GM03348 (cell line): ENCODE measurements at places on chromosomes 2 and 18.
A peak's percentile ranks its signal among the peaks of the same experiment; 100 is the strongest.

GRCh38 chr2:47658646-47659320 lies 124.2 kb upstream of the MSH6 start:
- DNase-seq: no peak

DNA sequence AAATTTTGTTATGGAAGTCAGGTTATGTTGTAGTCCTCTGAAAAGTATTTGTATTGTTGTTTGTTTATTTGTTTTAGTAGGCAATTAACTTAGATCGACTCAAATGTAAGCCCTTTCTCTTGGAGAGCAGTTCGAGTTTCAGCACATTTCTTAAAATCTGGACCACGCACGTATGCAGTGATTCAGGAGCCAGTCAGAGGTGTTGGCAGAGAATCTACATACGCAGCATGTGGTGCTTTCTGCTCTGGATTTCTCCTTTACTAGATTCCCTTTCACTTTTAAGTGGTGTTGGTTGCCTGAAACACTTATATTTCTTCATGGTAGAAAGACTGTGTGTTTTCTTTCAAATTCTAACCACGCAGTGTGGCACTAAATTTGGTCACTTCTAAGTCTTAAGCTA lies 773.9 kb upstream of the LRATD1 start:
- DNase-seq: no peak

DNA sequence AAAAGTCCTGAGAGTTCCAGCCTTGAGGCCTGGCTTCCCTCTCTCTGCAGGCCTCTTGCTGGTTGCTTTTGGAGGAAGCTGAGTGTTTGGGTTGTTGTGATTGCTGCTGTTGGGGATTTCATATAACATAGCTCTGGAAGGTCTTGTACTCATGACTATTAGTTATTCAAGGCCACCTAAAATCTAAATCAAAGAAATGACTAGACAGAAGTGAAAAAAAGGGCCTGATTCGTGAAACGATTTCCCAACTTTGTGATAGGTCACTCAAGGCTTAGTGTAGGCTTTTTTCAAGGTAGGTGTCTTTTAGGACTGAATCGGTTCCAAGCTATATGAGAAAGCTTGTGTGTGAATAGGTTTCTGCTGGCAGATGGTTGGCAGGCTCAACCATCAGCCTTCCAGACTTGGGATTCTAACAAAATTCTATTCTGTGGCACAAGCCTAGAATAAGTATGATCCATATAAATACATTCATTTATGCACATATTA lies 164.4 kb downstream of the FMNL2 start:
- no peak for DNase-seq

DNA sequence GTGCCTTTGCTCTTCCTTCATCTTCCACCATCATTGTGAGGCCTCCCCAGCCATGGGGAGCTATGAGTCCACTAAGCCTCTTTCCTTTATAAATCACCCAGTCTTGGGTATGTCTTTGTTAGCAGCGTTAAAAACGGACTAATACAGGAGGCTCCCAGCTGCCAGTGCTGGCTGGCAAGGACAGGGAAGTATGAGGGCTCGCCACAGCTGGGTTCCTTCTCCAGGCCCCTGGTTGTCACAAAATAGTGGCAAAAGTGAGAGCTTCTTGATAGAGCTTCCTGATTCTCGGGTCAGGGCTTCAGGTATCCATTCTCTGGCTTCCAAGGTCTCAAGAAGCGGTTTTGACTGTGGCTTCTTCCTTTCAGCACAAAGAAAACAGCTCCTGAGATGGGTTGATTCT lies 85.0 kb downstream of the ZNF516 start:
- DNase-seq: no peak

DNA sequence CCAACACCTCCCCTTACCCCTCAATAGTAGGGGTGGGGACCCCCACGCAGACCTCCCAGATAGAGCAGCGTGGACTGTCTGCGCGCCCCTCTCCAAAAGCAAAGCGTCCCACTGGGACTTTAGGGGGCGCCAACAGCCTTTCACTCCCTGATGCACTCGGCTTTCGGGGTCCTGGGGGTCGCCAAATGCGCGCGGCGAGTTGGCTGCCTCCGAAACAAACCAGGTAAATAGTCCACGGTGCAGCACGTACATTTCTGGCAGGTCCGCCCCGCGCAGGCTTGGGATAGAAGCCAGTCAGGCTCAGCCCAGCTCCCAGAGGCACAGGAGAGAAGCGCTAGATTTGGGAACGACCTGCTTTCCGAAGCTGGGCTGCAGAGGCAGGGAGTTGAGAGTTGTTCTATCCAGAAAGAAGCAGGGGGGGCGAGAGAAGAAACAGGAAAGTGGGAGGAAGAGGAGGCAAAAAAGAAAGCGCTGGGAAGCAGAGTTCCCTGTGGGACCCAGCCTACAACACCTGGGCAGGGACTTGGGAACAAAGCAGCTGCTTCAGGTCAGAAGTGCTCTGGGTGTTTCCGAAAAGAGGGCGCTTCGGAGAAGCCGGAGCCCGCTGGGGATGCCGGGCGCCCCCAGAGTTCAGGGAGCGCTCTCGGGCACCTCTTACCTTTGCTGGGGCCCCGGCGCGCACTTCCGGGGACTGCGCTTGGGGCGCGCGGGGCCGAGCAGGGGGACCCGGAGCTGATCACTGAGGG lies 544 bp downstream of the EVA1A start:
- peak; percentile 40 for DNase-seq

- no peak for DNase-seq
Observed at GRCh38 chr2:179694963-179695362, 166.4 kb downstream of the ZNF385B start.

GRCh38 chr2:111071600-111072171 lies 49.0 kb upstream of the BCL2L11 start:
- DNase-seq: peak; percentile 38

- no peak for DNase-seq
Observed at GRCh38 chr2:218015586-218016521, 13.1 kb upstream of the TNS1 start.

DNA sequence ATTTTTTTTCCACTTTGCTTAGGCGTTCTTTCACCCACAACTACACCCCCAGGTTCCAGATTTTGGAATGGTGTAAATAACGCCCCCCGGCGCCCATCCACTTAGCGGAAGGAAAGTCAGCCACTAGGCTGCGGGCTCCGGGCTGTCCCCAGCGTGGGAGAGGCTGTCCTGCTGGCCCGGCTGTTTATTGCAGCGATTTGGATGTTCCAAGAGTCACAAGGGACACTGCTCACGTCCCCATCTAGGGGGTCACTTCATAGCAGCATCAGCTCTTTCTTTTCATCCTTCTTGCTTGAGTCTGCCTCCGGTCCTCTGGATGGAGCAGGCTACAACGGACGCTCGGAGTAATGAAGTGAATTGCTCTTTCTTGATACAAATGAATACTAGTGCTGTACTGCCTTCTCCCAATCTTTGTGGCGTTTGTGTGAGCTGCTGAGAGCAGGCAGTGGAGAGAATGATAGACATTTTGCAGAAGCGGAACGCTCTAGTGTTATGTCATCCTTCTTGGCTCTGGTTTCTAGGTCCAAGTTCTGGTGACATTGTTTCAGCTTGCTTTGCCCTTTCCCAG lies 50.7 kb upstream of the PAIP2B start:
- peak; percentile 16 for DNase-seq

DNA sequence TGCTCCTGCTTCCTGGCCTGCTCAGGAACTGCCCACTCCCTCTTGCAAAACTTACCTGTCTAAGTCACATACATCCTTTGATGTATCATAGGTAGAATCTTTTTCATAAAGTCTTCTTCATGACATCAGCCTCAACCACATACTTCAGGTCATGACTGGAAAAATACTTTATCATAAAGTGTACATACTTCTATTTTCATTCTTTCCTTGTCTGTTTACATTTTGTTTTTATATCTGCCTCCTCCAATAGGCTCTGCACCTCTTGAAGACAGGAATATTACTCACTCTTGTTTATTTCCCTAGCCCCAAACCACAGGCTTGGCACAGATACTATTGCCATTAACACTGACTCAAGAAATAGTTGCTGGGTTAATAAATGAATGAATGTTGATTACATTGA lies 43.6 kb upstream of the ZNF804A start:
- DNase-seq: no peak

DNA sequence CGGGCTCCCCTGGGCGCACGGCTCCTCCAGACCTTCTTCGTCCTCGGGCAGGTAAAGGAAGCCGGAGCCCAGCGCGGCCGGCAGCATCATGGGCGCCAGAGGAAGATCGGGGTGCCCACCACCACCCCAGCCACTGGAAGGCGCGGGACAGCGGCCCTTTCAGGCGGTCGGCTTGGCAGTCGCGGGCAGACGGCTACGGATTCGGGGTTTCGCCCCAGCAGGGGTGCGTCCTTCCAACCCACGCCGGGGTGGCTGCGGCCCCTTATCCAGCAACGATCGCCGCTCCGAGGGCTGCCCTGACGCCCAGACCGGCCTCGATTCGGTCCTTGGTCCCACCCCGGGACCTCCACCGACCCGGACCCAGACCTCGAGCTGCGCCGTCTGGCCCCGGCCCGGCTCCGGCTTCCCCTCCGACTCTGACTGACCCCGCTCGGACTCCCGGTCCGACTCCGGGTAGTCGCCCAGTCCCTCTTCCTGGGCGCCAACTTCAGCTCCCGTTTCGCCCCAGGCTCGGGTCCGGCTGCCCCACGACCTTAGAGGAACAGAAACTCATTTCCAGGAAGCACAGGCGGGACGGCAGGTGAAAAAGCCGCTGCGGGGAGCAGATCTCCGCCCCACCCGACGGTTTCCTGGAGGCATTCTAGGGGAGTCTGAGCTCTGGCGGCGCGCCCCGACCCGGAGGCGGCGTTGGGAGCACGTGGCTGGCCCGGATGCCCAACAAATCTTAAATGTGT lies 30.2 kb upstream of the SSB start:
- peak; percentile 8 for DNase-seq

- DNase-seq: no peak
Observed at GRCh38 chr2:134466141-134466540, 212.3 kb downstream of the MGAT5 start.

DNA sequence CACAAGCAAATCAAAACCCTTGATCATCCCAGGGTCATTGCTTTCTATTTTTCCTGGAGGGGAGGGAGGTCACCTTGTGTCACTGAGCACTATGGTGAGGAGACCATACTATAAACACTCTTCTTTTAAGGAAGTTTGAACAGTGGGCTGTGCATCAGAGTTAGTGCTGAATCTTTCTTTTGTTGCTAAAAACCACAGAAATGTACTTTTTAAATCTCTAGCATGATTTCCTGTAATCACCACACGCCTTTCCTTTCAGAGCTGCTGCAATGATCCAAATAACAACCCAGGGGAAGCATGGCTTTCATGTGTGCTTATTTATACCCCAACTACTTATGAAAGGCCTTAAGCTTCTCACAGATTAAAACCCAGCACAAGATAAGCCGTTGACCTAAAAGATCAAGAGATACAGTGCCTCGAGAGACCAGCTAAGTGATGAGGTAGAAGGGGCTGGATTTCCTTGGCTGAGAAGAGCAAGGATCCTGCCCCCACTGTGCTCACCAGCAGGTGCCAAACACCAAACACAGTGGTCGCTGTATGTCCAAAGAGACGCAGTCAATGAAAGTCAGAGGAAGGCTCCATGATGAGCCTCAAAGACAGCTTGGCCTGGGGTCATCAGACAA lies 34.7 kb downstream of the TRABD2A start:
- DNase-seq: peak; percentile 30

DNA sequence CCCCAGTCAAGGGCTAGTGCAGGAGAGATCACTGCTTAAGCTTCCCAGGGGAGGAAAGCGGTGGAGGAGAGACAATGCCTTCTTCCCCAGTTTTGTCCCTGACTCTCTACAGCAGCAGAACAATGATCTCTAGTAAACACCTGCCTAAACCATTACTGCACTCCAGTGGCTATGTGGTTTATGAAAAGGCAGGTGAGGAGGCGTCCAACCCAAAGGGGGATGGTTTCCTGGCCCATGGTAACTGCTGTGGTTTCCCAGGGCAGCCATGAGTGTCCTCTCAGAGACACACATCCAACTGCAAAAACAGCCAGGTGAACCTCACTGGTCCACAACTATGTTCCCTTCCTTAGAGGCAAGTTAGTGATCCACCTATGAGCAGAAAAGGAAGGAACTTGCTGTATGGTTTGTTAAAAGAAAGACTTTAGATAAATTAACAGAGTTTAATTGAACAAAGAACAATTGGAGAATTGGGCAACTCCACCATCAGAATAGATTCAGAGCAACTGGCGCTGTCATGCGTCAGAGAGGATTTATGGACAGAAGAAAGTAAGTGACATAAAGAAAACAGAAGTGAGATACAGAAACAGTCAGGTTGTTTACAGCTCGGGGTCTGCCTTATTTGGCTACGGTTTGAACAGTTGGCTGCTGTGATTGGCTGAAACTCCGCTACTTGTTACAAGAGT lies 4.8 kb upstream of the TTC39C start:
- DNase-seq: no peak

- DNase-seq: no peak
Observed at GRCh38 chr2:3420769-3421397, 41.4 kb downstream of the TRAPPC12 start.

GRCh38 chr18:181711-182110 lies 23.4 kb downstream of the USP14 start:
- DNase-seq: no peak

DNA sequence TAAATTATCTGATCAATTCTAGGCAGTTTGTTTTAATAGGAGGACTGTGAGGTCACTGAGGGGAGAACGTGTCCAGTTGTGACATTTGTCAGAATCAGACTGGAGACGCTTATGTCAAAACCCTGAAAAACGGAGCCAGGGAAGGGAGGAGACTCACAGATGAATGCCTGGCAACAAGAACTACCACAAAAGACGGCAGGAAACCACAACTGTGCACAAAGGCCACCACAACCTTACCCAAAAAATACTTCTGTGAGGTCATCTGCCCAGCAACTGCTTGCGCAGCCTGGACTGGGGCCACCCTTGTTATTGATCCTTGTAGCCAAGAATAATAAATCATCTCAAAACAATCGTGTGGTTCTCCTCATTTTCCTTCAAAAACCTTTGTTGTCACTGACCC lies 173.0 kb upstream of the ALKAL2 start:
- no peak for DNase-seq

DNA sequence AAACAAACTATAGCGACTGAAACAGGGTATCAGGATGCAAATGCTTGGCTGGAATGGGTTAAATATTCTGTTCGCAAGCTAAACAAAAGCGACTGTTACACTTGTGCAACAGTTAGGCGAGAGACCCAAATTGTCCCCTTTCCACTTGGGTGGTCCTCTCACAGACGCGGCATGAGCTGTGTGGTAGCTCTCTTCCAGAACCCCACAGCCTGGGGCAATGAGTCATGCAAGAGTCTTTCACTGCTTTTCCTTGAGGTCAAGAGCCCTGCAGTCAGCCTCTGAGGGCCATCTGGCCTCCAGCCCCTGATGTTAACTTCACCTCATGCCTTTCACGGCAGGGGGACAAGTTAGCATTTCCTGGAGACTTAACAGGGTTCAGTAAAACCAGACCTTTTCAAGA lies 25.7 kb downstream of the SULT1C4 start:
- DNase-seq: no peak

GRCh38 chr2:65377556-65378192 lies 54.7 kb downstream of the SPRED2 start:
- peak; percentile 78 for DNase-seq

- DNase-seq: peak; percentile 57
Observed at GRCh38 chr2:67626656-67627055, 229.5 kb downstream of the ETAA1 start.

- no peak for DNase-seq
Observed at GRCh38 chr18:49632588-49632987, 70.7 kb downstream of the LIPG start.

GRCh38 chr2:172554352-172555271 lies 1.3 kb upstream of the PDK1 start:
- no peak for DNase-seq
